Activated naive CD8-positive, alpha-beta T cell treated with anti-CD3 and anti-CD28 coated beads for 36 hours (primary cell): ENCODE measurements at places on chromosomes 12 and 14. TPM values are rescaled to one million over a fixed set of nuclear protein-coding genes. Genes with fewer than 3 reads are reported as not detected.

Gene CABP1
- 0.94 TPM for total RNA-seq

Gene OR6C2
- total RNA-seq = not detected

Gene PKP2
- 0.60 TPM for total RNA-seq

Gene MUCL1
- not detected for total RNA-seq

Gene IKBIP
- 26.8 TPM for total RNA-seq

Gene GPRC5D
- total RNA-seq = not detected

Gene IL26
- total RNA-seq = not detected

Gene KCNK13
- not detected for total RNA-seq

Gene GNS
- total RNA-seq = 21.4 TPM

Gene MRPS35
- 70.2 TPM for total RNA-seq

Gene PPP4R4
- total RNA-seq = 1.4 TPM

Gene NOC4L
- 59.2 TPM for total RNA-seq

Gene KRT80
- total RNA-seq = not detected

Gene DBX2
- not detected for total RNA-seq

DNA sequence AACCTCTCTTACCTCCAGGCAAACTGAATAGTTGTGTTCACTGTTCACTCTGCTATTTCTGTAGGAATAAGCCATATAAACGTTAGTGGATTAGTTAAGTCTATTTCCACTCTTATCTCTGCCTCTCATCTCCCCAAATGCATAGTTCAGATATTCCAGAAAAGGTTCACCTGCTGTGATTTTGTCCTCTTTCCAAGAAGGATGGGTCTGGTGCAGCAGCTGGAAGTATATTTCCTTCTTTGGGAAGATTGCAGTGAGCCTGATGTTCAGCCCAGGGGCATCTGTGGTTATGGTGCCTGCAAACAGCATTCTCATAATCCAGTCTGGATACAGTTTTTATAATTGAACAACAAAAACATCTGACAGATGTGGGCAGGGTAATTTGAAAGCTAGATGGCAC, 97.7 kb downstream of the TPH2 start:
- DNase-seq = no peak

DNA sequence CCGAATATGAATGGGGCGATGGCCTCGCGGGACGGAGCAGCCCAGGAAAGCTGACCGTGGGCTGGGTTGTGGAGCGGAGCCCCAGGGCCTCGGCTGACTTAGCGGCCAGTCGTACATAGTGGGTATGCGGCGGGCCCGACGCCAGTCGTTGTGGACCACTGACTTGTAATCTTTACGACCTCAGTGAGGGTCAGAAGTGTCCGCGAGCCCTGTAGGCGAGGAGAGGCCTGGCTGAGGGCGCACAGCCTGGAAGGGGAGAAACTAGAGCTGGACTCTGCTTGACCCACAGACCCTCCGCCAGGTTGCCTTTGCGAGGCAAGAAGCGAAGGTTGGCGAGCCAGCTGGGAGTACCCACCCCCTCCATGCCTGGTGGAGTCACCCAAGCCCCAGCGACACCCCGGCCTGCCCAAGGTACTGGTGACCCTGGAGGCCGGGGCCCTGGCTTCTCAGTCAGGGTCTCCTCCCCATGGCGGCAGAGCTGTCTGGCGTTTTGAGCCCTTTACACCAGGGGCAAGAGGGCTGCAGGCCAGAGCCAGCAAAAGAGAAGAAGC, 15.6 kb upstream of the DYNC1H1 start:
- no peak for DNase-seq

- peak; percentile 23 for DNase-seq
Observed at GRCh38 chr14:74841230-74842207, 34.4 kb downstream of the PROX2 start.

GRCh38 chr12:31989571-31990362, 30.6 kb downstream of the RESF1 start:
- no peak for DNase-seq

DNA sequence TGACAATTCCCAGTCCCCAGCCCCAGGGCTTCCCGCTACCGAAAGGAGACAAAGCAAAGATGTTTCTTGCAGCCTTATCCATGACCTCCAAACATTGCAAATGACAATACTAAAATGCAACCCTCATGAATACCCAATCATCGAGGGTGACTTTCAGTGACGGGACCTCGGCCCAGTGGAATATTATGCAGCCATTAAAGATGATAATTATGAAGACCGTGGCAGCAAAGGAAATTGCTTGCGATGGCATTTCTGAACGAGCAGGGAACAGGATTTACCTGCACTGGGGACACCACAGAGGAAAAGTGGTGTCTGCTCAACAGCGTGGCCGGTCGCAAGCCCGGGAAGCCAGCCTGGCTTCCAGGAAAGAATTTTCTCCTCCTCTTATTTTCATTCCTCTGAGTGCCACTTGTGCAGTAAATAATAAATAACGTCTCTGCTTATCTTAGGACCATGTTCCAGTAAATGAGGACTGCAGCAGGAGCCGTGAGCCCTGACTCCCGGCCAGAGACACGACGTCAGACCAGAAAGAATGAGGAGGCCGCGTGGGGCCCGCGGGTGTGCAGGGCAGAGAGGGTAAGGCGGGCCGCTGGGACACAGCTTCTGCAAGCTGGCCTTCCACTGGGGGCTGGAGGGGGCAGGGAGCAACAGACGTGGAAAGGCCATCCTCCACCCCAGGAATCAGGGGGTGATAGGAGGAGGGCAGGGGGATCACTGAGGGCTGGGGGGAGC, 6.6 kb downstream of the C14orf180 start:
- DNase-seq = no peak

DNA sequence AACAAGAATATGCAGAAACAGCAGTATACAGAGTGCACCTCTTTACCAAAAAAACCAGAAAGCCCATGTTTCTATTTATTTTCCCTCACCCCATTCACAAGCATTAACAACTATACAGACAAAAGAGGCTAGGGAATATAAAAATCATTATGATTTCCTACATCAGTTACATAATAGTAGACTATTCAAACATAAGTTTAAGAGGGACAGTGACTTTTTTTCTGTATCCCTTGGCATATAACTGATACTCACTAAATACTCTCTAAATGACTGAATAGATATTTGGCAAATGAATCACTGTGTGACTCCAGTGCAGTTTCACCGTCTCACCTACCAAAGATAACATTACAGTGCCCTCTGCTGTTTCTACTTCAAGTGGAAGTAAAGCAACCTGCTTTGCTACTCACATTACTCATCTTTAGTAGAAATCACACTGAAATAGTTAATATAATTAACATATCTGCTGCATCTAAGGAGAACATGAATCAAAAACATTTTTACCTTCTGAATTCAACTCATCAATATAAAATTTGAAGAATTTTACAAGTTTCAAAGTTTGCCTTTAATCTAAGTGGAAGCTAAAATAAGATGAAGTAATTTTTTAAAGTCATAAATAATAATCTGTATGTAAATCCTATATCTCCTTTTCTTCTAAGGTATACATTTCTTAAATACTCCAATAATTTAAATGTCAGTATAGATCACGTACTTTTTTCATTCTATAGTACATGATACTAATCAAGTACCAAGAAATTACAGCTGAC, 103.8 kb downstream of the OSBPL8 start:
- DNase-seq = peak; percentile 11

DNA sequence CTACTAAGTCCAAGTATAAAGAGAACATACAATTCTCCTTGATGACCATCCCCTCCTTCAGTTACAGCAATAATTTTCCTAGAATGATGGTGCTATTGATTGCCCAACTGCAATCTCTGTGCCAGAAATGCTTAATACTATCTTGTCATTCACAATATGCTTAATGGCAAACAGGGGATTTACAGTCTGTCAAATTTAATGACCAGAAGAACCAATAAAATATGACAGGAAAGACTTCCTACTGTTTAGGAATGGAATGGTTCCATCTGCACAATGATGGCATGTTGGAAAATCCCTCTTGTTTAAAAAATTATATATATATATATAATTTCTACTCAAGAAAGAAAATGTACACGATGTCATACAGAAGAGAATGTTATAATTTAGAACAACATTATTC, 623.2 kb downstream of the CCER1 start:
- no peak for DNase-seq

DNA sequence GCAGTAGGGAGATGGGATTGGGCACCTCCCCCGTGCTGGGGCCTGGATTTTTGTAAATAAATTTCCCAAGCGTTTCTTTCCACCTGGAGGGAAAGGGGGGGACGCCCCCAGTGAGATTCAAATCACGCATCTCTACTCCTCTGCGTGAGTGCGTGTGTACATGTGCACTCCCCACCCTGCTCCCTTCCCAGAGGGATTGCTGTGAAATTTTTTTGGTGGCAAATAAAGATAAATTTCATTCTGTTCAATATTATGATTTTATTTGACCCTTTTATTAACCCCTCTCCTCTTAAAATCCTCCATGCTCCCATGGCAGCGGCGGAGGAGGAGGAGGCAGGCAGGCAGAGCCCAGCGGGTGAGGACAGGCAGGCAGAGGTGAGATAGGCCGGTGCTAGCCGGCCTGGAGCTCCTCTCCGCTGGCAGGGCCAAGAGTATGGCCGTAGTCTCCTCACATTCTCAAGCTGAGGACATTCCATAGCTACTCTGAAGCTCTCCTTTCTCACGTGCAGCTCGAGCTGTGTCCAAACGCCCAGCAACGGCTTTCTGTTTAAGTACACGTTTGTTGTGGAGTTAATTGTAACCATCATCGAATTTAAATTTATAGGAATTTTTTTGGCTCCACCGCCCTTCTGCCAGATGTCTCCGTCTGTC, 1.5 kb upstream of the HOTAIR start:
- DNase-seq = no peak

GRCh38 chr14:74684434-74684833, 28.4 kb downstream of the AREL1 start:
- DNase-seq = no peak

DNA sequence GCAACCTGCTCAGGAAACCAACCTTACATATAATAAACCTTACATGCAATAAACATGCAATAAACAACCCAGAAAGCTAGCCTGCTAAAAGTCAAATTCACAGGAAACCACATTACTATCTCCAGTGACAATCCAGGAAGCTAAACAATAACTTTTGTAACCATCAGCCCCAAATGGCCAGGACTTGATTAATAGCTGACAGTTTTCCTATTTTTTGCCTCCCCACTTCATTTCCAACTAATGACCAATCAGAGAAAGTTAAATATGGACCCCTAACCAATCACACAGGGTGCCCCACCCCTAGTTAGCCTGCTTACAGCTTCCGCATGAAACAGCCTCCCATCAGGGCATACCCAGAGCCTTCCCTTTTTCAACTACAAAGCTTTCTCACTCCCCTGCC, 152.2 kb upstream of the LMNTD1 start:
- no peak for DNase-seq

GRCh38 chr12:53499266-53500141, at the start of gene MAP3K12:
Gene MAP3K12, minus strand, starts transcription at chr12:53499458. Its CDS starts 12,067 bp downstream, at chr12:53487391.
- DNase-seq = peak; percentile 74

- DNase-seq = no peak
Observed at GRCh38 chr12:105220929-105221290, 15.1 kb downstream of the APPL2 start.

DNA sequence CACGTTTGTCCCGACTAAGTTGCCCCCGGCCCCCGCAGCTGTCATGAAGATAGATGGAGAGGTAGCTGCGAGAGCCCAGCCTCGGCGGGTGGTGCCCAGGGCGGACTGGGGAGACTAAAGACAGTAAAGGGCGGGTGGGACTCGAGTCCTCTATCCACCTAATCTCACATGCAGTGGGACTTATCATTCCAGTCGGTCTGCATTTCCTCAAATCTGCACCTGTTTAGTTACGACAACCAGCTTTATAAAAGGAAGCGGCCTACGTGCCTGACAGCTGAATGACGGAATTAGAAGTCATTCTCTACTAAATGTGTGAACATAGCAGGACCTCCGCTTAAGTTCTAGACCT, 109.8 kb upstream of the EGLN3 start:
- DNase-seq = no peak

GRCh38 chr12:61107118-61107517, 1153.1 kb upstream of the USP15 start:
- no peak for DNase-seq

DNA sequence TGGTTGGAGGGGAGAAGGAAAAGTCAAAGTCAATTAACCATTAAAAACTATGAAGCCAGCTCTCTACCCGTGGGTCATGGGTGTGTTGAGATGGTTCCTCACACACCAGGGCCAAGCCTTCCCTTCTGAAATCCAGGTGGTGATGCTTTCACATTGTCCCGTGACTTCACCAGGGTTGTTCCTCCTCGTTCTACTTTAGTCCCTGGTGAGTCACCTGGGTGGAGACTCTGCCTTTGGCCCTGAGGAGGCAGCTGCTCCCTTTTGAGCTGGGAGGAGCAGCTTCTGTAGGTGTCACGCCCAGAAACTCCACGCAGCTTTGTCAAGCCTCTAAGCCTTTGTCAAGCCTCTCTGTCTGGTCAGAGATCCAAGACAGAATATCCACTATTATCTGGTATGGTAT, 348.3 kb downstream of the BMP4 start:
- DNase-seq = no peak

GRCh38 chr14:26394150-26394810, 203.6 kb downstream of the NOVA1 start:
- DNase-seq = no peak

GRCh38 chr14:47606566-47606965, 68.8 kb downstream of the MDGA2 start:
- no peak for DNase-seq

DNA sequence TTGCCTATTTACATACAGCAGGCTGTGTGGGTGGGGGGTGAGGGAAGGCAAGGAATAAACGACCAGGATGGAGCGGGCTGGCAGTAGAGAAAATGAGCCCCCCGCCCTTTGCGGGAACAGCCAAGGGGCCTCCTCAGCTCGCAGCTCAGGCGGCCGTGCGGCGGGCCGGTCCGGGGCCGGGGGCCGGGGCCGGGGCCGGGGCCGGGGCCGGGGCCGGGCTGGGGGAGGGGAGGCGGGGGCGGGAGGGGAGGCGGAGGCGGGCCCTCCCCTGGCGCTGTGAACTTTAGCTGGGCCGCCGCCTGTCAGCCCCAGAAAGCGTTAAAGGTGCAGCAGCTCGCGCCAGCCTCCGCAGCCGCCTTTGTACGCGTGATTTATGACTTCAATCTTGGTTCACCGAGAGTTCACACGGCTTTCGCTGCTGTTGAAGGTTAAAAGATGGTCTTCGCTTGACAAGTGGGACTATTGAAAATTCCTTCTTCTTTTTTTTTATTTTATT, 28.8 kb downstream of the HOXC4 start:
- peak; percentile 32 for DNase-seq

- DNase-seq = no peak
Observed at GRCh38 chr12:118029166-118029565, 12.7 kb downstream of the RFC5 start.

- DNase-seq = no peak
Observed at GRCh38 chr14:90091393-90091792, 29.6 kb downstream of the KCNK13 start.
